ENCODE measurements at places on chromosomes 3 and 15. TPM values are rescaled to one million over a fixed set of nuclear protein-coding genes. Genes with fewer than 3 reads are reported as not detected.

GRCh38 chr3:39141171-39141995 is 12.0 kb downstream of the CSRNP1 start:
- no peaks in the 10 kb centered on the region for H3K27me3 ChIP-seq
- peaks cover 37% of the 10 kb centered on the region for H3K4me1 ChIP-seq
- DNase-seq: peak; percentile 60

DNA sequence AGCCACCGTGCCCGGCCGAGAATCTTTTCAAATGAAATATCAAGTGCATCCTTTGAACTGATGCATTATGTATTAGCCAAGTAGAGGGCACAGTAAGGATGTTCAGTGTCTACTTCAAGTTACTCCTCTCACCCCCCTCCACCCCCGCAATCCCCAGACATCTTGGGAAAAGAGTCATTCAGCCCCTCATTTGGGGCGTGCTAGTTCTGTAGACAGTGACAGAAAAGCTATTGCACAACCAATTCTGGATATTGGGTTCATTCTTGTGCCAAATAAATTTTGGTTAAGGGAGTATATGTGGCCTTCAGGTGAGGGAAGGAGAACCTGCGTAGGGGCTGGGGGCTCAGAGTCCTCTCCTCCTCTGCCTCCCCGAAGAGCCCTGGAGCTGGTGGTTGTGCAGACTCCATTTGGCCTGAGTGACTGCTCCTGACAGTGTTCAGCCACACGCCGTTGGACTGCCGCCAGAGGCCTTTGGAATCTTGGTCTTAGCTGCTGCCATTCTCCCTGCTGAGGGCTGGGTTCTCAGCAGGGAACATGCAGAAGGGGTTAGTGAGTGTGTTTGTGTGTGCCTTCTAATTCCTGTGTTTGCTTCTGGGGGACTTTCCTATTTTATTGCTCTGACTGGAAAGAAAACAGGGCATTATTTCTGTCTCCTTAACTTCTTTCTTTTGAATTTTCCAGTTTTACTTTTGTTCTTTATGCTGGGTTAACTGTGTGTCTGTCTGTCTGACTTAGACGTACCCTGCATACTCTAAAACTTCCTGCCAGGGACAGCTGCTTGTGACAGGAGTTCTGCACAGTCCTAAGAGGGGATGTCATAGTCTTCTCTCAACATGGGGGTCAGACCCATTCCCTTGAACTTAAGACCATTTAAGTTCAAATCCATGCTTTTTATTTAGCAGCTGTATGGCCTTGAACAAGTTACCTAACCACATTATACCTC is 21.0 kb downstream of the RARB start:
- no peaks in the 10 kb centered on the region for H3K27me3 ChIP-seq
- H3K36me3 ChIP-seq: no peaks in the 10 kb centered on the region
- peak; percentile 91 for DNase-seq
- H3K27ac ChIP-seq: peak overlapping the region; percentile 64
- peaks cover 76% of the 10 kb centered on the region for H3K4me1 ChIP-seq
- H3K4me3 ChIP-seq: no peak overlapping the region

DNA sequence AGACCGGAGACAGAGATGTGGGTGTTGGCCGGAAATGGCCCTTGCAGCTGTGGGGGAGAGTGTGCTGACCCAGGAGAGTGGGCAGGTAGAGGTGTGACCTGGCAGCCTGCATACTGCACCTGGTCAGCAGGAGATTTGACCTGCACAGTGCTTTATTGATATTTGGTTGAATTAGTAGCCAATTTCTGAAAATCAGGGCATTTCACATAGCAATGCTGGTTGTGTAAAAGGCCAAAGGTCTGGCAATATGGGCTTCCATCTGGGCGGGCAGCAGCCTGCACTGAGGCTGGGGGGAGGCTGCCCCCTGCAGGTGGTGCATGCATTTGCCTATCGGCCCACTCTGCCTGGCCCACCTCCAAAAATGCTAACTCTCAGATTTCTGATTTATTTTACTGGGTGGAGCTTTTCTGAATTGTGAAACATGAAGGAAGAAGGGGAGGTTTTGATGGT is 9.4 kb upstream of the MGLL start:
- H3K27ac ChIP-seq: no peak overlapping the region
- no peak overlapping the region for H3K4me3 ChIP-seq
- H3K36me3 ChIP-seq: no peaks in the 10 kb centered on the region
- peak; percentile 61 for DNase-seq

- no peak overlapping the region for H3K4me3 ChIP-seq
- H3K4me1 ChIP-seq: no peaks in the 10 kb centered on the region
- H3K36me3 ChIP-seq: no peaks in the 10 kb centered on the region
- H3K27me3 ChIP-seq: peaks cover 2% of the 10 kb centered on the region
- no peak overlapping the region for H3K27ac ChIP-seq
Measured at GRCh38 chr3:63343674-63344073, 65.6 kb downstream of the SYNPR start.

Gene ATP13A5
- total RNA-seq: not detected

DNA sequence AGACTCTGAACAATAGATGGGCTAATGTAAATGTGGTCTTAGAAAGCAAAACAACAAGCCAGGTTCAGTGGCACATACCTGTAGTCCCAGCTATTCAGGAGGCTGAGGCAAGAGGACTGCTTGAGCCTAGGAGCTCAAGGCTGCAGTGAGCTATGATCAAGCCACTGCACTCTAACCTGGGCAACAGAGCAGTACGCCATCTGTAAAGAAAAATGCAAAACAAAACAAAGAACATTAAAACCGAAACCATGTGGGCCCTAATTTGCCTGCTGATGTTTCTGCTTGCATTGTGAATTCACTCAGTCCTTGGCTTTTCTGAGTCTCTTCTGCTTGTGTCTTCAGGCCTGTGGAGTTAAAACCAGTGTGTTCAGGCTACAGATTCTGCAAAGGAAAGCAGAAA is 56.7 kb downstream of the CCNL1 start:
- H3K27ac ChIP-seq: peak overlapping the region; percentile 43
- DNase-seq: no peak
- no peaks in the 10 kb centered on the region for H3K36me3 ChIP-seq
- H3K4me1 ChIP-seq: no peaks in the 10 kb centered on the region
